ENCODE measurements at places on chromosomes 7 and 10. TPM values are rescaled to one million over a fixed set of nuclear protein-coding genes. Genes with fewer than 3 reads are reported as not detected.

The ICA1 gene
- polyA plus RNA-seq: not detected

The PNLIPRP1 gene
- polyA plus RNA-seq: not detected

The HSPA12A gene
- polyA plus RNA-seq: 5.6 TPM

The KIF20B gene
- polyA plus RNA-seq: 17.8 TPM

The TMEM213 gene
- not detected for polyA plus RNA-seq

The SPDYE1 gene
- 0.60 TPM for polyA plus RNA-seq

The IRF5 gene
- polyA plus RNA-seq: 0.16 TPM

The ABCB8 gene
- polyA plus RNA-seq: 29.6 TPM

The SPDYE8 gene
- polyA plus RNA-seq: 0.14 TPM

The GIMAP6 gene
- not detected for polyA plus RNA-seq

The CLDN12 gene
- 24.1 TPM for polyA plus RNA-seq

The PON1 gene
- not detected for polyA plus RNA-seq

The PPP1R17 gene
- 0.29 TPM for polyA plus RNA-seq

The BLNK gene
- polyA plus RNA-seq: not detected

The USP6NL gene
- 4.8 TPM for polyA plus RNA-seq

The CADPS2 gene
- polyA plus RNA-seq: 0.18 TPM

The CWF19L1 gene
- polyA plus RNA-seq: 17.4 TPM

The MARVELD1 gene
- 27.6 TPM for polyA plus RNA-seq

The CDCA7L gene
- 44.1 TPM for polyA plus RNA-seq

The RARRES2 gene
- not detected for polyA plus RNA-seq

The C10orf105 gene
- polyA plus RNA-seq: 0.06 TPM

The TMEM273 gene
- polyA plus RNA-seq: not detected

The MYOZ1 gene
- 0.39 TPM for polyA plus RNA-seq

The OR2A42 gene
- polyA plus RNA-seq: not detected

The PDSS1 gene
- 7.3 TPM for polyA plus RNA-seq

The MKX gene
- polyA plus RNA-seq: 36.2 TPM

The SMO gene
- polyA plus RNA-seq: 2.5 TPM
